Activated CD8-positive, alpha-beta memory T cell treated with anti-CD3 and anti-CD28 coated beads for 36 hours (primary cell): ENCODE measurements at places on chromosomes 12 and 14. TPM values are rescaled to one million over a fixed set of nuclear protein-coding genes. Genes with fewer than 3 reads are reported as not detected.

Gene CDKN1B
- total RNA-seq: 33.5 TPM

Gene ACSM4
- total RNA-seq: not detected

Gene SIX4
- 0.17 TPM for total RNA-seq

Gene LRP6
- total RNA-seq: 1.7 TPM

Gene MYH6
- not detected for total RNA-seq

Gene SERPINA12
- not detected for total RNA-seq

Gene APOF
- total RNA-seq: not detected

Gene POTEG
- not detected for total RNA-seq

Gene ARHGEF25
- 2.3 TPM for total RNA-seq

Gene EID3
- 6.3 TPM for total RNA-seq

Gene TRPV4
- not detected for total RNA-seq

Gene STRAP
- 192 TPM for total RNA-seq

Gene ATP23
- total RNA-seq: 9.7 TPM

Gene PTPRR
- not detected for total RNA-seq

Gene CLEC6A
- not detected for total RNA-seq

Gene TAS2R8
- not detected for total RNA-seq

Gene DCAF4
- total RNA-seq: 24.0 TPM

Gene EFS
- not detected for total RNA-seq

Gene LAG3
- total RNA-seq: 331 TPM

Gene FBXW8
- 9.1 TPM for total RNA-seq

Gene GZMB
- 6,616 TPM for total RNA-seq

Gene CLEC4A
- total RNA-seq: 0.84 TPM

Gene ALX1
- not detected for total RNA-seq

Gene RASAL1
- 0.19 TPM for total RNA-seq

Gene AKAP5
- 4.5 TPM for total RNA-seq

Gene BTBD7
- 16.6 TPM for total RNA-seq

Gene ZNF140
- total RNA-seq: 12.2 TPM

Gene ANO2
- total RNA-seq: not detected
